HTR-8/SVneo (cell line): ENCODE measurements at places on chromosomes 2 and 18.

DNA sequence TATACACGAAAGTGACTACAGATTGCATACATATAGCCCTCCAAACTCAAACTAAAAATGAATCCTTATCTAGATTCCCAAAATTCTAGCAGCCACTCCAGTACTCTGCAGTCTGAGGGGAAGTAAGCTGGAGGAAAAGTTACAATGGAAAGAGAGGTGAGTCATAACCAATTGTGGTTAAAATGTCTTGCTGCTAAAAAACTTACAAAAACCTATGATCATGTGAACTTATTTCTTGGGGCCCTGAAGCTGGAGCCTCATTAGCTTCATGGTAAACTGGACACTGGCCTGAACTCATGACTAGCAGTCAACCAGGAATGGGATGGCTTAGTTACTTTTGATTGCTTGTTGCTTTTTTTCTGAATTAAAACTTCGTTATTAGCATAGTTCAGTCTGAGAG is 175.9 kb downstream of the SLC4A3 start:
- peak; percentile 5 for DNase-seq

- DNase-seq, result no peak
These were observed 47.4 kb downstream of the EXOC6B start for GRCh38 chr2:72778410-72778809.

DNA sequence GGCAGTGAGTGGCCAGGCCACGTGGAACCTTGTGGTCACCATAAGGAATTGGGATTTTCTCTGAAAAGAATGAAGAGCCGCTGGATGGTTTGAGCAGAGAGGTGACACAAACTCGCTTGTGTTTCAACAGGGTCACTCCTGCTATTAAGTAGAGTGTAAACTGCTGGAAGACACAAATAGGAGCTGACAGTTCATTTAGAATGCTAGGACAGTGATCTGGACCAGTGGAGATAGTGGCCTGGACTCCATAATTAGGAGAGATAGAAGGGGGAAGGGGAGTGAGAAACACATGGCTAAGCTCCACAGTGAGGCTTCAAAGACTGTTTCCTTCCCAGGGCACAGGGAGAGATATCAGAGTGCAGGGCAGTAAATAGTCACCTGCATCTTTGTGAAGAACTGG is 381.1 kb upstream of the ST6GAL2 start:
- DNase-seq, result no peak

- DNase-seq, result no peak
These were observed 5.6 kb downstream of the DES start for GRCh38 chr2:219423652-219424377.

DNA sequence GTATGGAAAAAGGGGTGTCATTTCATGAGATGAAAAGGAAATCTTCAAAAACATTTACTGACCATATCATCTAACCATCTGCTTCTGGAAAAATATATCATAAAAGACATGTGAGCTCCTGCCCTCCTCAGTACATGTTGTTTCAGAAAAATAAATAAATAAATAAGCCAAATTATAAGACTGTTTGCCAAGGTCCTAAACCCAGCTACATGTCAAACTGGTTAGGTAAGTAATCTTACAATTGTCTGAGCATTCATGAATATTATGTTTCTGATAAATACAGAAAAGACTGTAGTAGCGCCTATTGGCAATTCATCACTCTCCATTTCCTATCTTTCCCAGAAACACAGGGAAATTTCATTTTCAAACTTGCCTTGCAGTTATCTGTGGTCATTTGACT is 138.9 kb upstream of the SETBP1 start:
- DNase-seq, result no peak

- no peak for DNase-seq
These were observed 29.9 kb downstream of the PTPN18 start for GRCh38 chr2:130385709-130386108.

DNA sequence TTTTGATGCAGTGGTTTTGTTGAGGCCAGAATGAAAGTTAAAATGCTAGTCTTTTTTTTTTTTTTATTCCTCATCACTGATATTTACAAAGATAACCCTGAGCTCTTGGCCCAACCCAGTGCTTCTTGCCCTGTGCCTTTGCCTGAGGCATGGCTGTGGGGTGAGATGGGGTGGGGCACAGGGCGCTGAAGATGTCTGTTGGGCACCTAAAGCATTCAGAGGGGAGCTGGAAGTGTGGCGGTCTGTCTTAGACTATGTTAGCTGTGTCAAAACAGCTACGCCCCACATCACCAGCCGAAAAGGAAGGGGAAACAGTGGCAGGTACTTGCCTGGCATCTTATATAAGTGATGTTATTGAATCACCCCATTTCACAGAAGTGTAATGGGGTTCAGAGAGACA is 20.7 kb downstream of the TOGARAM2 start:
- DNase-seq, result no peak

DNA sequence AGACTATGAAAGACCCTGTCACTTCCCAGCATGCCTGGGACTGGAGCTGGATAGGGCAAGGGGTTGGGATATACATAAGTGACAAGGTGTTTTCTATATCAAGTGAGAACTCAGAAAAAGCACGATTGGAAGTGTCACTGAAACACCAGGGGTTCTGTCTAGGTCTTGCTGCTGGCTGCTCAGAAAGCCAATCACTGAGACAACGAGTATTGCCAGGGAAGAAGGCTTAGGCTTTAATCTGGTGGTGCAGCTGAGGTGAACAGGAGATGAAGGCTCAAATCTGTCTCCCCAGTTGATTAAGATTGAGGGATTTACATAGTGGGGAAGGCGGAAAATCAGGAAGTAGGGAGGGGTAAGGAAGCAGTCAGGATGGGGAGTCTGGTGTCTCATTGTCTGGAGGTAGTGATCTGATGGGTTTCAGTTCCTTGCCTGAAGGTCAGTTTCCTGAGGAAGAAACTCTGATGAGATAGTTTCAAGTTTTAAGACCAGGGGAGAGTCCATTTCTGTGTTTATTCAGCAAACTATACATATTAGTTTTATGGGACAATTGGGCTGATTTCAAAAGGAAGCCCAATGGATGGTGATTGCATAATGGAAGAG is 3.5 kb upstream of the C2orf74 start:
- DNase-seq, result no peak

- no peak for DNase-seq
These were observed 38.8 kb downstream of the CD226 start for GRCh38 chr18:69908838-69909237.

- DNase-seq, result no peak
These were observed 600.7 kb upstream of the ID2 start for GRCh38 chr2:8081130-8081529.

DNA sequence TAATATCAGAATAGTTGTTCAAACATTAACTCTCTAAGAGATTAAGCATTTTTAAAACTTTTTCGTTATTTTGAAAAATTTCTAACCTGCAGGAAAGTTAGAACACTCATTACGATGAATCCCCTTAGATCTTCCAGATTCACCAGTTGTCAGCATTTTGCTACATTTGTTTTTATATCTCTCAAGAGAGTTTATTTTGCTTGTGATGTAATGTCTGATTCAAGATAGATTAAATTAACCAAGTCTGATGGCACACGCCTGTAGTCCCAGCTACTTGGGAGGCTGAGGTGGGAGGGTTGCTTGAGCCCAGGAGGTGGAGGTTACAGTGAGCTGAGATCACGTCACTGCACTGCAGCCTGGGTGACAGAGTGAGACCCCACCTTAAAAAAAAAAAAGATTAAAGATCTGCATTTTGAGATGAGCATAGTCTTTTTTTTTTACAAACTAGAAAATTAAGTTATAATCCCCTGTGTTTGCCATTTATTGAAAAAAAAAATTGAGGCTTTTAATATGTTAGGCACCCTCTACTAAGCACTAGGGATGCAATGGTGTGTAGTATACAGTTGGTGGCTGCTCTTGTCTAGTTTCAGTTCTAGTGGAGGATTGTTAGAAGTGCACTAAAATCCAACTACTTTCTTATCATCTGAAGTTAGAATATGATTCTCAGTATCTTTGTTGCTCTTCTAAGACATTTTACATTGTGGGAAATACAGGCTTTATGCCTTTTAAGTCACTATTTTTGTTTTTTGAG is 20.9 kb downstream of the RAB10 start:
- no peak for DNase-seq
